ENCODE measurements at places on chromosomes 1 and 21.

GRCh38 chr1:150237746-150238145 is 1.8 kb upstream of the ANP32E start:
- DNase-seq: no peak

DNA sequence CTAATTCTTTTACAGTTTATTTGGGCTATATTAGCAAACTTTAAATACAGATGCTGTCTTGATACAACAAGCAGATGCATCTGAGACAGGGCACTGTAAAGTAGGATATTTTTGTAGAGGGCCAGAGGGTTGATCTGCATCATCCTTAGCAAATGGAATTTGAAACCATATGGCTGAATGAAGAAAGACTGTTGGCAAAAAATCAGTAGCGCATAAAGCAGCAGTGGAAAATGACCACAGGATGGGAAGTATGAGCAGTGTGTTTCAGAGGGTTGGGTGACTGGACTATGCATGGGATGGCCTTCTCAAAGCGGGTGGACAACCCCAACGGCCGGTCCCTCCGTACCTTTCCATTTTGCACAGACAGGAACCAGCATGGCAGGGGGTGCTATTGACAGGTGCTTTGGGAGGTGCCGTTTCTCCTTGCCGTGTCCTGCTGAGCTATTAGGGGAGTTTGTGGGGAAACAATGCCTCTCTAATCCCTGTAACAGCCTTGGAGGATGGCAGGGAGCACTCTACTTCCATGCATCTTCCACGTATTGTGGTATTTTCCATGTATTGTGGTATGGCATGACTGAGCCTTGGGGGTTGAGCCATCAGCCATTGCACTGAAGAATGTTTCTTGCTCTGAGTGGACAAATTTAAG is 5.9 kb downstream of the LRRC8B start:
- no peak for DNase-seq

DNA sequence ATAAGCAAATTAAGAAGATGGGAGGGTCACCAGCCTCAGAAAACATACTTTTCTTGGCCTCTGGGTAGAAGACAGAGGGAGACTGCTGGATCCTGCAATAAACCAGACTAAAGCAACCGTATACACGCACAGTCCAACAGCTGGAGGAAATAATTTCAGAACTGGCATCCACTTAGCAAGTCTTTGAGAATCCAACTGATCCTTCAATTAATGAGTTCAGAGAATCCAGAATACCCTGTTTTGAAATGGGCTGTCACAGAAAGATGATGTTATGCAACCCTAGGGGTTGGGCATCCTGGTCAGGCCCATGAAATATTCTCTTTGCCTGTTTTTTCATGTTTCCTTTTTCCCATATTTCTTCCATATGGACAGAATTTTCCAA is 134.0 kb upstream of the MAGI3 start:
- no peak for DNase-seq

GRCh38 chr1:12097321-12097720 is 34.2 kb downstream of the TNFRSF8 start:
- DNase-seq: no peak

- DNase-seq: no peak
Measured at GRCh38 chr1:180521474-180522212, 19.3 kb upstream of the ACBD6 start.

GRCh38 chr1:18924221-18924691 is 21.9 kb upstream of the ALDH4A1 start:
- DNase-seq: no peak

GRCh38 chr1:27519331-27520258 is 29.6 kb upstream of the WASF2 start:
- DNase-seq: no peak

GRCh38 chr1:23627069-23627735 is 64.4 kb upstream of the RPL11 start:
- no peak for DNase-seq

GRCh38 chr1:197302775-197303174 is 34.7 kb downstream of the CRB1 start:
- no peak for DNase-seq

GRCh38 chr21:14900611-14901010 is 164.2 kb downstream of the NRIP1 start:
- DNase-seq: no peak

GRCh38 chr1:204853436-204853835 is 17.2 kb upstream of the NFASC start:
- no peak for DNase-seq

- DNase-seq: no peak
Measured at GRCh38 chr1:230713915-230714764, at the start of gene AGT. AGT (minus strand) TSS chr1:230714122; CDS start chr1:230710823, 3,299 bp downstream.

DNA sequence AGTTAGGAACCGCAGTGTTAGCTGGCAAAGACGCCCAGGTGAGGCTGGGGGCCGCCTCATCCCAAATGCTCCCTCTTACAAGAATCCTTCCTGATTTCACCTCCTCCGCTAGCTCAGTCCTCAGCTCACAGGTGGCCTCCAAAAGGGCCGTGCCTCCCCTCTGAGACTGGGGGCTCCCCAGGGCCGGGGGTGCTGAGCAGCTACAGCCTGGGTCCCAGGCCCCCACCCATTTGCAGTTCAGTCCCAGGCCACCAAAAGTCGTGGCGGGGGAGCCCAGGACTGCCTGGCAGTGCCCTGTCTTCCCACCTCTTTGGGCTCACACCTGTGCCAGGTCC is 29.6 kb downstream of the RNU1-1 start:
- no peak for DNase-seq

- no peak for DNase-seq
Measured at GRCh38 chr1:198677871-198678270, 39.0 kb downstream of the PTPRC start.

GRCh38 chr1:116870300-116870699 is 39.4 kb upstream of the PTGFRN start:
- DNase-seq: no peak

DNA sequence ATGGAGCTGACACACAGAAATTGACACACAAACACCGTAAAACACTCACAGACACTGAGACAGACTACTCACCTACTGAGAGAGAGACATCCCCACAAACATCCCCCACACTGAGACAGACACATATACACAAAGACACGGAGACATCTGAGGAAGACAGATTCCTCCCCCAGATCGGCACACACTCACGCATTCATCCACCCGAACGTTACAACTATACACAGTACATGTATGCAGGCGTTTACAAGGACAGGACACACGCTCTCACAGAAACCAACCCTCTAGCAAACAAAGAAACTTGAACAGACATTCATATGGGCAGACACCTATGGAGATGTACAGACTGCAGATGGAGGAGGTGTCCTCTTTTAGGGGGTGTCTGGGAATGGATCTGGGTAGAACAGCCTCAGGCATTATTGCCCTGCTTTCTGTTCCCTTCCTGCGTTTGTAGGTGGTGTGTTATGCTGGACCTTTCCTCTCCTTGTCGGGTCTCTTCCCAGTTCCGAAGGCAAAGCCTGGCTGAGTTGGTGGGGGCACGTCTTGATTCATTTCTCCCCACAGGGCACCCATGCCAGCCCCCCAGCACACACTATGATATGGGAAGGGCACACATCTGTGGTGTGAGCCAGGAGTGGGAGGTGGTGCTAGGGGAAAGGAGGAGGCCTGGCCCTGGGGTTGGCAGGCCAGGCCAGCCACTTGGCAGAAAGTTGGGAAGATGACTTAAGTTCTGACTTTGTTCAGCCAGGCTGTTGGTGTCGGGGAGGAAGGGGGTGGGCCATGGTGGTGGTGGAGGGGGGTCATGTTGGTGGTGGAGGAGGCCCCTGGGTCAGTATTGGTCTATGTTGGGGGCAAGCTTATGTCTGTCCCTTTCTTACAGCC is 1.5 kb downstream of the KIRREL1 start:
- no peak for DNase-seq
